ENCODE measurements at places on chromosomes 13 and 19.

DNA sequence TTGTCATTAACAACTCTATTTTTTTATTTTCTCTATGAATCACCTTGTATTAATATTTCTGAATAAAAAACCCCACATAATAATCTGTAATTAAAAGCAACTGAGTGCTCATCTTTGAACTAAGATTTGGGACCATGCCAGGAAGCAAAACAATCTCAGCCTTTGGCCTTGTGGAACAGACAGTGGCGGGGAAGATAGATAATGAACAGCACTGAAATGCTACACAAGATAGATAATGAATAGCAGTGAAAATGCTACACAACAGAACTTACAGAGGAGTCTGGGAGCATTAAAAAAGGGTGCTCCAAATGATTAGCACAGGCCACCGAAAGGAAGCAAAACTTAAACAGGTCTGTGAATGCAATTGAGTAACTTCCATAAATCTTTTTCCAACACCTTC lies 134.9 kb downstream of the GPC5 start:
- DNase-seq, result no peak

DNA sequence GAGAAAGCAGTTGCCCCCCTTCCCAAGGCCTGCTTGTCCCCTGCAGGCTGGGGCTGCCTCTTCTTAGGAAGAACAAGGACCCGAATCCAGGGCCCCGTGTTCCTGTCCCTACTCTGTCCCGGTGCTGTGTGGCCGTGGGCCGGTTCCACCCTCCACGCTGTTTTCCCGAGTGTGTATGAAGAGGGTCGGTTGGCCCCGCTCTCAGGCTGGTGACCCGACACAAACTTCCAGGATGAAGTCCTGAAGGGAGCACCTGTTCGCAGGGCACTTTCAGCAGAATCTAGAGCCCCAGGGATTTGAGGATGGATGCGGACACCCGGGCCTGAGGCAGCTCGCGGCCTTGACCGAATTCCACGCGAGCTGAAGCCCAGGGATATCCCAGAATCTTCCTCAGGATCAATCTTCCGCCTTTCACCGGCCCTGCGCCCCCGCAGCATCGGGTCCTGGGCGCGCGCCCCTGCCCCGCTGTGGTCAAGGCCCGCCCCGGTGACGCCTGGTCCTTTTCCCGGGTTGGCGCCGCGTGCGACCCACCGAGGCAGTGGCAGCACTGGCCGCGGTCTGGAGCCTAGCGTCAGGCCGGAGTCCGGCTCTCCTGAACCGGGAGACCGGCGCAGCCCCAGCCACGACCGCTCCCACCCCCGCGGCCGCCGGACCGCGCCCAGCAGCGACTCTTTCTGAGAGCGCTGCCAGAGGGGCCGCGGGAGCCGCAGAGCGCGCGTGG lies 528 bp upstream of the CHST8 start:
- no peak for DNase-seq

GRCh38 chr13:19023115-19023514 lies 158.5 kb downstream of the TUBA3C start:
- DNase-seq, result no peak

GRCh38 chr19:29695765-29696564 lies 19.1 kb downstream of the C19orf12 start:
- DNase-seq, result no peak

DNA sequence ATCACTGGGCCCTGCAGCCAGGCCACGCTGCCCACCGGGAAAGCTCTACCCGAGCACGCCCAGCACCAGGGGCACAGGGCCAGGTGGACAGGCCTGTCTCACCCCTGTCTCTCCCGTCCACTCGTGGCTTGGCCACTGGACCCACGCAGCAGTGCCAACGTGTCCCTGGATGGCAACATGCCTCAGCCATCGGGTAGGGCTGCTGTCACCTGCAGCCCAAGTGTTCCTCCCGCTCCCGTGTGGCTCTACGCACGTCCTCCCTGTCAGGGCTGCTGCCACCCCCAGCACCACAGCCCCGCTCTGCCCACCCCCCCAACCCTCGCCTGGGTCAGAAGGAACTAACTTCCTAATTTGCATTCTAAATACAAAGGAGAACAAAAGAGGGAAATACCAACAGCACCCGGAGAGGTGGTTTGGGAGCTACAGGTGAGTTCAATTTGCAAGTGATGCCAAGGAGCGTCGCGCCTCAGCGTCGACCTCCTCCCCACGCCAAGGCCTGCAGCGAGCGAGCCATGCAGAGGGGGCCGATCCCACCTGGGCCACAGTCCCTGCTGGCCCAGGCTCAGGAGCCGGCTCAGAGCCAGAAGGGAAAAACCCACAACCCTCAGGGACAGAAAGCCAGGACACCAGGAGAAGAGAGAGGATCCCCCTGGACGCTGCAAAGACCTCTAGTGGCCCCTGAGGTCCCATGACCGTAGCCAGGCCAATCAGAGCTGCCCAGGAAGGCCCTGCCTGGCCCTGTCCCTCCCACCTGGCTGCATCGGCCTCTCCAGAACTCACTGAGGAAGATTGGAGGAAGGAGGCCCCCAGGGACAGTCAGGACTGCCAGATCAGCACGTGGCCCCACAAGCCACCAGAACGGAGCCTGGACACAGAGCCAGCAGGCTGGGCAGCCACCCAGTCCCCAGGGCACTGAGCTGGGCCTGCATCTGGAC lies 128.4 kb upstream of the SPACA7 start:
- no peak for DNase-seq

- DNase-seq, result no peak
These were observed 24.2 kb downstream of the ZNF607 start for GRCh38 chr19:37695144-37695899.

DNA sequence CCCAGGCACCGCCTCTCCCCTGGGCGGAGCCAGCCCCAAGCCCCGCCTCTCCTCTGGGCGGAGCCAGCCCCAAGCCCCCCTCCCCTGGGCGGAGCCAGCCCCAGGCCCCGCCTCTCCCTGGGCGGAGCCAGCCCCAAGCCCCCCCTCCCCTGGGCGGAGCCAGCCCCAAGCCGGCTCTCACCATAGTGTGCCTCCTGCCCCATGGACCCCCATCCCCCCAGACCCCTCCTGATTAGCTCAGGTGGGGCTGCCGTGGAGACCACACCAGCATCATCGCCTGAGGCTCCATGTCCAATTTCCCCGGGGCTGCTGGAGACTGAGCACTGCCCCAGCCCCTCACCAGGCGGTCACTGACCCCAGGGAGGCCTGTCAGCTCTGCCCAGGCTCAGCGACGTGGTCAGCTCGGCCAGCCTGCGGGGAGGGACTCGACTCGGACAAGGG lies 4.2 kb upstream of the MADCAM1 start:
- DNase-seq, result no peak
